Fibroblast of the conjunctiva (primary cell): ENCODE measurements at places on chromosomes 6 and 20.
A peak's percentile ranks its signal among the peaks of the same experiment; 100 is the strongest.

DNA sequence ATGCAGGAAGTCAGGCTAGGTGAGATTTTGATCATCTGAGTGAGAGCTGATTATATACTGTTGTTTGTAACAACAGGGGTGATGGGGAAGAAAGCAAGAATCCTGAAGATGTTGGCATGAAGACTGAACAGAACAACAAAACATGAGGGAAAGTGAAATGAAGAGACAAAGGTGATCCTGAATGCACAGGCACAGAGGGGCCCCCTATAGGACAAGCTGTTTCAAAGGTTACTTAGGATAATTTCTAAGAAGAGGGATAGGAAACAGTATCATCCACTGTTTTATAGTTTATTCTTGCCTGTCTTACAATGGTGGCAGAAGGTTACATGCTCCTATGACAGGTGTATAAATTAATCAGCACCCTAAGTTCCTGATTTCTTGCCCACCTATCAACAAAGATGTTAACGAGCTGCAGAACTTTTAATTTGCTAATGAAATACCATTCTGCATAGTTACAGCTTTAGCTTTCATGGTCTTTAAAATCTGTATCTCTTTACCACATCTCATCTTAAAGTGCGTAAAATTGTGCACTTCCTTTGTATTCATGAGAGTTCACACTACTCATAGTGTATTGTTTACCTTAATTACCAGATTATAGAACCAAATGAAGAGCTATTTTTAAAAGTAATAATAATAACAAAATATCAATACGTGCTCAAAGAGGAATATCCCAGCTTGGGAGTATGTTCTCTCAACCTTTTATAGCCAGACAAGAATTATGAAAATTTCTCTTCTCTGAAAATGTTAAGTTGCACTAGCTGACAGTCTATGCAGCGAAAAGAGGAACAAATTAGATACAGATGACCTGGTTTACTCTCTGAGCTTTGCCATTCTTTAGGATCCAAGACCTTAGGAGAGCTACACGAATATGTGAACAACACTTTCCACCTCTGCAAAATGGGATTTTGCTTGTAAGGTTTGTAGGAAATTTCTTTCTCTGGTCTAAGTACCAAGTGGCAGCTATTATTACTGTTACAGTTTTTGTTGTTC, 192.5 kb downstream of the EDN1 start:
- DNase-seq: no peak

DNA sequence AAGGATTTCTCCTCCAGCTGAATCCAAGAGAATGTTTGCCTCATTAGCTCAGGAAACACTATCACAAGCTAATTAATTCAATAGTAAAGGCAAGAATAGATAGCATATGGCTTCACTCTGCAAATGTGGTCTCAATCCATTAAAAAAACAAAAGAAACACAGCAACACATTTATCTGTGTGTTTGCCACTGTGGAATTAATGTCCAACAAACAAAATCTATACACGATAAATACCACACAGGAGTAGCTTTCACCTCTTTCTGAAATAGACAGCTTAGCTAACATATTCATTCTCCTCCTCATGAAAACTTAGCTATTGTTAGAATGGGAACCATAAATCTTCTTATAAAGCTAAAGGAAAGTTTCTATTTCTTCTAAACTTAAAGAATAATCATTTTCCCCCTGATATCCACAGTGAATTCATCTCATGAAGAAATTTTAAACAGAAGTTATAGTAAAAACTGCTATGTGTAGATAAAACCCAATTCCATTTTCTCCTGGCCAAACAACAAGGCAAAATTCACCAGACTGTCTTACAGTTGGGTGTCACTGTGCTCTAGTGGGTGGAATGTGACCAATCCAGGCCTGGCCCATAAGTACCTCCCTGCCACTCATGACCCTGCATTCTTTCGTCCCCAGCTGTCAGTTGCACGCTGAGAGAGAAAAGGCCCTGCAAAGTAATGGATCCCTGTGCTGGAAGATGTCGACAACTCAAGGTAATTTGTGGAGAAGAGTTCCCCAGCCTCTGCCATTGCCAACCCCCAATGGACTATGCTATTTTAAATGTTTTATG, 92.9 kb upstream of the NRSN1 start:
- no peak for DNase-seq

DNA sequence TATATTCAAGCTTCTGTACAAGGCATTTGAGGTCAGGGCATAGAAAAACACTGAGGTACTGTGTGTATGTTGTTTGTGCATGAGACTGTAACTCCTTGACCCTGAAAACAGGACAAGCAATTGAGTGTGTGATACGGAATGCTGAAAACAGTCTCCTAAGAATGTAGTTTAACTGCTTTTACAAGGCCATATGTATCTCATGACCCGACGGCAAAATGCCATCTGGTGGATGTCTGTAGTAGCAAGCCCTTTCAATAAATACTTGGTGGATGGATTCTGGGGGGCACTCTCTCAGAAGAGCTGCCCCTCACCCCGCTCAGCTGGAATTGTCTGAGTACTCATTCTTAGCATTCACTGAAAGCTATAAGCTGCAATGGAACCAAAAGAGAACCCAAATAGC, 69.3 kb upstream of the EYS start:
- DNase-seq: no peak

GRCh38 chr6:130239755-130240154, 17.0 kb upstream of the SAMD3 start:
- no peak for DNase-seq

DNA sequence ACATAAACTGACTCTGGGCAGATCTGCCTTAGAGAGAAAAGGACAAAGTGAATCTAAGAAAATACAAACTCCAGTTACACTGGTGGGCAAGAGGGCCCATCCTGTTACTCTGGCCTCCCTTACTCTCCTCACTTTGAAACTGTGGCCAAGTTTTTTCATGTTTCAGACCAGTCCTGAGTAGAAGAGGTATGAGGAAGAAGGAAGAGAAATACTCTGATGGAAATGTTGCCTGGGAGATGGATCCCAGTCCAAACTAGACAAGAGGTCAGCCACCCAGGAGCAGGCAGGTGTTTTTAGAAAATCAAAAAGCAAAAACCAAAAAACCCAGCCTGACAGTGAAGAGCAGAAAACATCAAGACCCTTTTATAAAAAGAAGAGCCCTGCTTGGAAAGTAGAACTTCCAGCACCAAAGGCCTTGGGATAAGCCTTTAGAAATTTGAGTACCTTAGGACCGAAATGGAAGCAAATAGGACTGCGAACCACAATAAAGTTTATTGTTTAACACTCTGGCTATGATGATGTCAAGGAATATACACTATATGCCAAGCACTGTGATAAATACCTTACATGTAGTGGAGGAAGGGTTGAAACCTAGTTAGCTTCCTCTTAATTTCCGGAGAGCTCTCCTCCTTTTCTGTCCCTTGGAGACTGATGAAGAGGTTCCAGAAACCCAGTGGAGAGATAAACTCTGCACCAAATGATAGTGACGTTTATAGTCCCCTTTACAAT, 123.1 kb downstream of the KLHL32 start:
- DNase-seq: no peak

DNA sequence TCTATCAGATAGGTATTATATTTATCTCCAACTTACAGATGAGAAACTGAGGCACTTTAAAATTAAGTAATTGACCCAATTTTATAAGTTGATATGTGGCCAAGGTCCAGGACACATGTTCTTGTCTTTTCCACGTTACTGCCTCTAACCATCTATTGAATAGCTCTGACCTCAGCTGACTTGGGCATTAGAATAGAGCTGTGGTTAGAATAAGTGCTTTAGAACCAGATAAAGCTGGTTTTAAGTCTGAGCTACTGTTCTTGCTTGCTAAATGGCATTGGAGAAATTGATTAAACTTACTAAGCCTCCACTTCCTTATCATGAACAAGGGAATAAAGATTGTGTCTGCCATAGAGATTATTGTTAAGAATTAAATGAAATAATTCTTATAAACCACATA, 147.8 kb upstream of the DTNBP1 start:
- no peak for DNase-seq

- no peak for DNase-seq
Observed at GRCh38 chr20:51767867-51768758, at the start of gene ATP9A. Gene ATP9A (minus strand): TSS chr20:51768390. CDS start chr20:51768369, 21 bp downstream.

GRCh38 chr20:53828088-53828681, 234.5 kb upstream of the ZNF217 start:
- DNase-seq: peak; percentile 99

GRCh38 chr6:5025911-5026819, 22.3 kb upstream of the RPP40 start:
- DNase-seq: no peak

DNA sequence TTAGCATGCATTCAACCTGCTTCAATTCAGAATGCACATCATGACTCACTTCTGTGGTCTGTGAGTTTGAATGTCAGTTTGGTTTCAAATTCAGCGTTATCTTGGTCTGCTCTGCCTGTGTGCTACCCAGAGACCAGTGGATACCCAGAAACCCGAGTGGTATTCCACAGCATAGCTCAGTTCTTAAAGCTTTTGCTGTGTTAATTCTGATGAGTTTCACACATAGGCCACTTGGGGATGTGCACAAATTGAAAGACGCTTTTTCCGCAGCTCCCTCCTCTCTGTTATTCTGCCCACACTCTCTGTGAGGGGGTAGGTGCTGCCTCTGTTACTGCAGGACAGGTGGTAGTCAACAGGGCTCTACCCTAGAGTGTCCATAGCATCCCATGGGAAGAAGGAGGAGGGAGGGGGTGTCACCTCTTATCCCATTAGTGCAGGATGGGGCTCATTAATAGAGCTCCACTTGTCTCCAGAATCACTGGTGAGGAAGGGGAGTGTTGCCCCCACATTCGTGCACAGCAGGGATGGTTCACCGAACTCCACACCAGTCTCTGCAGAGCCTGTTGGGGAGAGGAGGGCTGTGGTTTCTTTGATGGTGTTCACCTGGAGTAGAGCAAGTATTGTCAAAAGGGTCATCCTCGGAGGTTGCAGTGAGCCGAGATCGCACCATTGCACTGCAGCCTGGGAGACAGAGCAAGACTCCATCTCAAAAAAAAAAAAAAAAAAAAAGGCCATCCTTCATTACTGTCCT, 29.2 kb upstream of the SDCBP2 start:
- no peak for DNase-seq

- no peak for DNase-seq
Observed at GRCh38 chr6:4399656-4400055, 264.3 kb upstream of the ECI2 start.
